ENCODE measurements at places on chromosomes 5 and 9. TPM values are rescaled to one million over a fixed set of nuclear protein-coding genes. Genes with fewer than 3 reads are reported as not detected.

- H3K4me1 ChIP-seq, result no peaks in the 10 kb centered on the region
- no peak overlapping the region for H3K27ac ChIP-seq
- no peak overlapping the region for H3K4me3 ChIP-seq
- DNase-seq, result no peak
- H3K27me3 ChIP-seq, result no peaks in the 10 kb centered on the region
Measured at GRCh38 chr5:61587125-61587524, 255.1 kb downstream of the ZSWIM6 start.

GRCh38 chr9:104073770-104074133 is 20.4 kb upstream of the SMC2 start:
- peaks cover 12% of the 10 kb centered on the region for H3K27me3 ChIP-seq
- H3K27ac ChIP-seq, result no peak overlapping the region
- no peak for DNase-seq
- H3K4me3 ChIP-seq, result no peak overlapping the region
- no peaks in the 10 kb centered on the region for H3K4me1 ChIP-seq

DNA sequence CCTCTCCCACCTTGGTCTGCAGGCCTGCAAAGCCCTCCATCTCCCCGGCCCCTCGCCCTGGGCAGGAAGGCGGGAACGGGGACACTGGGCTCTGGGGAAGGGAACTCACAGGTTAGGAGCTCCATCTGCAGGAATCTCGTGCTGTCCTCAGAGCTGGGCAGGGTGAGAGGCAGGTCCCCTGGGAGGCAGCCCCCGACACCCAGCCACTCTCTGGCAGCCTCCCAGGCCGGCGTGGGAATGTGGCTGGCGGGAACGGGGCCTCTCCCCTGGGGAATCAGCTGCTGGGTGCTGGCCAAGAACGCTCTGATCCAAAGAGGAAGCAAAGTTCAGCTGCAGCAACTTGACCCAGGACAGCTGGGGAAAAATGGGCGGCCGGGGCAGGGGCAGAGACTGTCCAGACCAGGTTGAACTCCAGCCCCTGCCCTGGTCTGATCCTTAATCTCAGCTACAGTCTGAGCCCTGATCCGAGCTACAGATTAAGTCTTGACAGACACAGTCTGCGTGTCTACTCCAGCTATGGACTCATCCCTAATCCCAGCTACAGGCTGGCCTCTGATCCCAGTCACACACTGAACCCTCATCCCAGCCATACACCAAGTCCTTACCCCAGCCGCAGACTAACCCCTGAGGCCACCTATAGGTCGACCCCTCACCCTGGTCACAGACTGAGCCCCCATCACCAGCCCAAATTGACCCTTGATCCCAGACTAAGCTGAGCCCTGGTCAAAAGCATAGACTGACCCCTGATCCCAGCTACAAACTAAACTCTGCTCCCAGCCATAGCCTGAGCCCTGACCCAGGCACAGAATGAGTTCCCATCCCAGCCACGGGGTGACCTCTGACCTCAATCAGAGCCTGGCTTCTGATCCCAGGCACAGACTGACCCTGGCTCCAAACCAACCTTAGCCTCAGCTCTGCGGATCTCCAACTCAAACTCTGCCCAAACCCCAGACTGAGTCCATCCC is 37.3 kb upstream of the EGFL7 start:
- no peak for DNase-seq
- peaks cover 4% of the 10 kb centered on the region for H3K4me1 ChIP-seq

GRCh38 chr5:57215629-57216195 is 41.9 kb downstream of the GPBP1 start:
- no peak overlapping the region for H3K27ac ChIP-seq
- peaks cover 3% of the 10 kb centered on the region for H3K36me3 ChIP-seq
- no peak overlapping the region for H3K4me3 ChIP-seq
- H3K4me1 ChIP-seq, result peaks cover 17% of the 10 kb centered on the region
- H3K27me3 ChIP-seq, result no peaks in the 10 kb centered on the region

DNA sequence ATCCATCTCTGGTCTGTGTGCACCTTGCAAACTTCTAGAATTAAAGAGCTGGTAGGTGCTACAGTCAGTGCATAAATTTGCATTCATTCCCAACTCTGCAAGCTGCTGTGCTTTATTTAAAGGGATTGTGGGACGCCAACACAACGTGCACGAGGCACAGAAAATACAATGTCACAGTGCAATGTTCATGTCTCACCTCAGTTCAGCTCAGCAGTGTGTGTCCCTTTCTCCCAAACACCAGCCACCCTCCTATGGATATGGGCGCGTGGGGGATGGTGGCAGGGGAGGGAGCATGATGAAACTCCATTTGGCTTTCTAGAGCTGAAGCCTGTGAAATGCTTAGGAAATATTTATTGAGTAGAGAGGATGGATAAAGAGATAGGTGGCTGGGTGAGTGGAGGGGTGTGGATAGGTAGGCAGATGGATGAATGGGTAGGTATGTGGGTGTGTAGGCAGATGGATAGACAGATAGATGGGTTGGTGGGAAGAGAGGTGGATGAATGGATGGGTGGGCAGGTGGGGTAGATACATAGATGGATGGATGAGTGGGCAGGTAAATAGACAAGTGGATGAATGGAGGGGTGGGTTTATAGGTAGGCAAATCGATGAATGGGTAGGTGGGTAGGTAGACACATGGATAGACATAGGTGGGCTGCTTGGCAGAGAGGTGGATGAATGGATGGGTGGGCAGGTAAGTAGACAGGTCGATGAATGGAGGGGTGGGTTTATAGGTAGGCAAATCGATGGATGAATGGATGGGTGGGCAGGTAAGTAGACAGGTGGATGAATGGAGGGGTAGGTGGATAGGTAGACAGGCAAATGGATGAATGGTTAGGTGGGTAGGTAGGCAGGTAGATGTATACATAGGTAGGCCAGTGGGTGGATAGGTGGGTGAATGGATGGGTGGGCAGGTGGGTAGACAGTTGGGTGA is 92.7 kb upstream of the FCN2 start:
- H3K36me3 ChIP-seq, result no peaks in the 10 kb centered on the region
- no peak overlapping the region for H3K4me3 ChIP-seq
- peaks cover 41% of the 10 kb centered on the region for H3K27me3 ChIP-seq
- no peak overlapping the region for H3K27ac ChIP-seq
- DNase-seq, result no peak

DNA sequence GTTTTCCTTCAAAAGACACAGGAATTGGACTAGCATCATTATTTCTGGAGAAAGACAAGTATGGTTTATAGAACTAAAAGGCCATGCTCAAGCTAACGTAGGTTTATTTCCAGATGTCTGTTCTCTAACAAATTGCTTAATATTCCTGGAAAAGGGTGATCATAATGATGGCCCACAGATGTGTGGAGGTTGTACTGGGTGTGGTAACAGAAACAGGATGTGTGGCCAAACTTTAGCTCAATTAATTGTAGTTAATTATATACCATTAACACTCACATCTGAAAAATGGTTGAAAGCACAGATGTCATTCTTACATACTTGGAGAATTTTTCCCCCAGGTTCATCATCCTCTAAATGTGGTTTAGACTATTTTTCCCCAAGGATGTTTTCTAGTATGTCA is 292.7 kb upstream of the RASA1 start:
- DNase-seq, result no peak
- H3K4me1 ChIP-seq, result no peaks in the 10 kb centered on the region
- no peaks in the 10 kb centered on the region for H3K27me3 ChIP-seq

- no peaks in the 10 kb centered on the region for H3K36me3 ChIP-seq
- no peaks in the 10 kb centered on the region for H3K27me3 ChIP-seq
- no peak for DNase-seq
- peaks cover 32% of the 10 kb centered on the region for H3K4me1 ChIP-seq
- H3K27ac ChIP-seq, result no peak overlapping the region
Measured at GRCh38 chr5:16866795-16867576, 69.1 kb downstream of the MYO10 start.

- H3K36me3 ChIP-seq, result peaks cover 7% of the 10 kb centered on the region
- H3K27me3 ChIP-seq, result no peaks in the 10 kb centered on the region
- H3K4me3 ChIP-seq, result no peak overlapping the region
Measured at GRCh38 chr9:37922363-37923117, 18.6 kb upstream of the SLC25A51 start.

GRCh38 chr5:134127988-134128647 is 13.6 kb downstream of the TCF7 start:
- no peak overlapping the region for H3K4me3 ChIP-seq
- no peaks in the 10 kb centered on the region for H3K27me3 ChIP-seq
- H3K27ac ChIP-seq, result no peak overlapping the region
- peaks cover 22% of the 10 kb centered on the region for H3K4me1 ChIP-seq
- peaks cover 2% of the 10 kb centered on the region for H3K36me3 ChIP-seq

DNA sequence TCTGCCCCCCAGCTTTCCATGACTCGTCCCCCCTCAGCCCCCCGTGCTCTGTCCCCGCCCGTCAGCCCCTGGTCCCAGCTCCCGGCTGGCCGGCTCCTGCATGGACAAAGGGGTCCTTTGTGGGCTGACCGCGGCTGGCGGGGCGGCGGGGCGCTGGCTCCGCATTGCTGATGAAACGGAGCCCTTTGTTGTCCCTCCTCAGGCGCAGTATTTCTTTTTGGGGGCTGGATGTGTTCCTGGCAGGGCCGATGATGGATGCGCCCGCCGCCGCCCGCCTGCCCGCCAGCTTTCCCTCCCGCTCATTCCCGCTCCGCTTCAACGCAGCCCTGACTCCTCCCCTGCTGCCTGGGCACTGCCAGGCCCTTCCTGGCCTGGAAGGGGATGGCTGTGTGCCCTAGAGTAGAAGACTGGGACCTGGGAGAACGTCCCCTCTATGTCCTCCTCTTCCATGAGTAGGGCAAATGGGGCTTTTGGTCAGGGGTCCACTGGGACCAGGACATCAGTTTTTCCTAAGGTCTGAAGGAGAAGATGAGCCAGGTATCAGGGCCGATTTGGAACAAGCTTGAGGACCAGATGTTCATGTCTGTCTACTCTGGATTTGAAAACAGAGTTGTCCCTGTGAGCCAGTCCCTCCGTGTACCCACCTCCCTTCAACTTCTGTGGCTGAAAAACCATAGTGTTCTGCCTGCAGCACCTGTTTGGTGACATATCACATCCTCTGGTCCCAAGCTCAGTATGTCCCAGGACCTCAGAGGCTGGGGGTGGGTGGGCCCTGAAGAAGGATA is 29.0 kb downstream of the CXXC5 start:
- DNase-seq, result no peak
- no peak overlapping the region for H3K27ac ChIP-seq
- no peak overlapping the region for H3K4me3 ChIP-seq
- H3K27me3 ChIP-seq, result no peaks in the 10 kb centered on the region
- H3K36me3 ChIP-seq, result peaks cover 6% of the 10 kb centered on the region

The TYRP1 gene
- total RNA-seq, result not detected

The TMEM215 gene
- not detected for total RNA-seq

The CDX1 gene
- total RNA-seq, result not detected

The C1QTNF3 gene
- total RNA-seq, result 2.6 TPM

The PCDHGC3 gene
- total RNA-seq, result 1.2 TPM

The ATG12 gene
- 270 TPM for total RNA-seq

The PDLIM4 gene
- not detected for total RNA-seq
